ENCODE measurements at places on chromosomes 7 and 10.

DNA sequence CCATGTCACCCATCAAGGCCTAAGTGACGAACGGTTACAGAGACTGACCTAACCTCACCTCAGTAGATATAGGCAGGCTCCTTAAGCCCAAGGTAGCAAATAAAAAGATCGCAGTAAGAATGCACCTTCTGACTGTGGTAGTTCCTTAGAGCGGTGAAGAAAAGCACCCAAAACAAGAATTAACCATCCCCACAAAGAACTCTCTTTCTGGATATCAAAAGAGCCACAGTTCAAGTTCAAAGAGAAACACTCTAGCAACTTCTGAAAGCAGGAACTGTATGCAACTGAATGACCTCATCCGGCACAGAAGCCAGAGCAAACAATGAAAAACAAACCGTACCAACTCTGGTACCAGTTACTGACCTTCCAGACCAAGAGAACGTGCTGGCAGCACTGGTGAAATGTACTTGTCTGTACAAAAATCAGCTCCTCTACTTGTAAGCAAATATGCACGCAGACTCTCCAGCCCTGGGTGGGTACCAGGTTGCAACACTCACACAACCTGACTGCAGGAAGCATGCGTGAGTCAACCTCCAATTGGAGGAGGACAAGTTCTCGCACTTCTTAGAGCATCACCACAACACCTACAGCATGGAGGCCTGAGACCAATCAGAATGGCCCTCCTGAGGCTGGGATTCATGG lies 202.7 kb downstream of the FAM107B start:
- peak; percentile 58 for DNase-seq

DNA sequence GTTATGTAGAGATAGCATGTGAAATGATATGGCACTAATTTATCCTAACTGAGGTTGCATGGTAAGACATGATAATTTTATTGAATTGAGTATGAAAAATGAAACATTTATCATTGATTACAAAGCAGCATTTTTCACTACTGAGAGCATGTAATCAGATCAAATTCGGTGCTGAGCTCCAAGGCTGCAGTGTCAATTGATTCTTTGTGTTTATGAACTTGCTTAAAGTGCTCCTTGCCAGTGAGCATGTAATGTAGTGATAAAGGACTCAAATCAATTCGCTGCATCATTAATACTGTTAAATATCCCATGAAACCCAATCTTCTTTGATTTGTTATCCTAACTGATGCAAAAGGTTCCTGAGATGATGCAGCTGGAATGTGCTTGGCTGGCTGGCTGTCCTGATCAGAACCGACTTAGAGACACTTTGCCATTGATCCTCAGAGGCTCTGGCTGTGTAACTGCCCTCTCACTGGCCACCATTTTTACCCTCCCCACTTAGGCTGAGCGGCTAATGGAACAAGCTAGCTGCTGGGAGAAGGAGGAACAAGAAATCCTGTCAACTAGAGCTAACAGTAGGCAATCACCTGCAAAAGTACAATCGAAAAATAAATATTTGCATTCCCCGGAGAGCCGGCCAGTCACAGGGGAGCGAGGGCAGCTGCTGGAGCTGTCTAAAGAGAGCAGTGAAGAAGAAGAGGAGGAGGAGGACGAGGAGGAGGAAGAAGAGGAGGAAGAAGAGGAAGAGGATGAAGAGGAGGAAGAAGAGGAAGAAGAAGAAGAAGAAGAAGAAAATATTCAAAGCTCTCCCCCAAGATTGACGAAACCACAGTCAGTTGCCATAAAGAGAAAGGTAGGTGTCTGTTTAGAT lies 89.8 kb upstream of the SAMD8 start:
- DNase-seq = no peak

DNA sequence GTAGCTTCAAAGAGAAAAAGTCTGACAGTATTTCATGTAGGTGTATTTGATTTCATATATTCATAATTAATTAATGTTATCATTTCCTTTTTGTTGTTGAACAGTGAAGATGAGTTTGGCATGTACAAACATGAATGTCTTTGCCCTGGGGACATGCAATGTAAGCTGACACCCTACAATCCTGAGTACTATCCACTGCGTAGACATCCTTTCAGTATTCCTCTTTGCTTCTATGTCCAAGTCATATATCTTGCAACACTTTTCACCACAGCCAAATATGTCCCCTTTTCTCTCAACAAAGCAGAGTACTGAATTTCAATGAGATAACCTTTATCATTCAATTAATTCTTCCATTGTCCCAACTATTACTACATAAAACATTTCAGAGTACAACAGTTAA lies 93.6 kb downstream of the GPR37 start:
- DNase-seq = no peak

GRCh38 chr10:120451968-120452367 lies 5.1 kb upstream of the PLPP4 start:
- no peak for DNase-seq

DNA sequence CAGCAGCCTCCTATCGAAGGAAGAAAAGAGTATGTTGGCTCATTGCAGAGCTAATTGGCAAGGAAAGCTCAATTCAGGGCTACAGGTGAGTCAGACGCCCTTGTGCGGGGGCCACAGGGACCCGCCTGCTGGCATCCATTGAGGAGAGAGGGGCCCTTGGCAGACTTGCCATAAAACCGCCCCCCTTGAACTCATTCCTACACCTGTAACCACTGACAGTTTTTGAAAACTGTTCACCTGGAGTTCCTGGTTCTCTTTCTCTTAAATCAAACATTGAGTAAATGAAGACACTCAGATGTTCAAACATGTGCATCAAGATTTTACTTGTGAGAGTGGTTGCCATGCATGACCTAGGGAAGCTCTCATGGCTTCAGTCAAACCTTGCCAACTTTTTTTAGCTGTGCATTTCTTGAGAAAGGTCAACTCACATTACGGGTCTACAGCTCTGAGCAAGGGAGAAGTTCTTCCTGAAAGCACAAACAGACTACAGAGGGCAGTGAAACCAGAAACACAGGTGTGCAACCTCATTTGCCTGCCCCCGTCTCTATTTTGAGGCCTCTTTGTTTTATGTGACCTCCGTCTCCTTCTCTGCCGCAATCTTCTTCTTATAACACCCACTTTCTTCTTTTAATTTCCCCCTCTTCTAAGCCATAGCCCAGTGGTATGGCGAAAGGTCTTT lies 87.8 kb downstream of the TBXAS1 start:
- DNase-seq = peak; percentile 71

- no peak for DNase-seq
Measured at GRCh38 chr10:47303105-47303504, 3.1 kb downstream of the GDF10 start.

DNA sequence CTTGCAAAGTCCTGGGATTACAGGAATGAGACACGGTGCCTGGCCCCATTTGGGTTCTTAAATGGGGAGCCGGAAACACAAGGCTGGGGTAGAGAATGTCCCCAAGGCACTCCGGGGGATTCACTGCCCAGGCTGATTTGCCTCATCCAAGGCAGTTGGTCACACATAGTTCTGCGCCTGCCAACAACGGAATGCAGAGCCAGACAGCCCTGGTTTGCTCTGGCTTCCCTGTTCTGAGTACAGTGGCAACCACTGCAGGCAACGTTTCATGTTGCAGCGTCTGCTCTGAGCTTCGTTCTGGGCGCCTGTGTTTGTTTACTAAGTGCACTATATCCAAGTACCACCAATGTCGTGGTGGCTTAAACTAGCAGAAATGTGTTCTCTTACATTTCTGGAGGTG lies 61.7 kb upstream of the C1QL3 start:
- DNase-seq = no peak

- DNase-seq = no peak
Measured at GRCh38 chr7:130154501-130155317, 50.5 kb downstream of the TMEM209 start.

GRCh38 chr7:121714559-121715303 lies 158.2 kb upstream of the PTPRZ1 start:
- no peak for DNase-seq

DNA sequence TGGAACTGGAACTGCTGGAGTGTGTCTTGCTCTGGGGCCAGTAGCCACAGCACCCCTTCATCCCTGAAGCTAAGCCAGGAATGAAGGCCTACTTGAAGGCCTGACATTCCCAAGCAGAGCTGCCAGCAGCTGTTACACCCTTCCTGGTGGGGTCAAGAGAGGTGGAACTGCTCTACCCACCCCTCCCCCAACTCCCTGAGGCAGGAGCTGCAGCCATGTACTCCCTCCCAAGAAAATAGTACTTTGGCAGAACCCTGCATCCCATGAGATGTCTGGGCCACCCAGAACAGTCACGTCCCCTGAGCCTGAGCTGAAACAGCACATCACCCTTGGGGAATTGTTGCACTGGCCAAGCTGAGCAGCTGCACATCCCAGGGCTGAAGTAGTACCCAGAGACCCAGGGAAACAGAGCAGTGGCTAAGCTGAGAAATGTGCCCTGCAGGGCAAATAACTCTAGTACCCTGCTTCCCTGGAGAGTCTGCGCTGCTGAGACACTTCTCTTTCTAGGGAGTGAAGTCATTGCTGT lies 63.4 kb upstream of the PLA2G12B start:
- no peak for DNase-seq

DNA sequence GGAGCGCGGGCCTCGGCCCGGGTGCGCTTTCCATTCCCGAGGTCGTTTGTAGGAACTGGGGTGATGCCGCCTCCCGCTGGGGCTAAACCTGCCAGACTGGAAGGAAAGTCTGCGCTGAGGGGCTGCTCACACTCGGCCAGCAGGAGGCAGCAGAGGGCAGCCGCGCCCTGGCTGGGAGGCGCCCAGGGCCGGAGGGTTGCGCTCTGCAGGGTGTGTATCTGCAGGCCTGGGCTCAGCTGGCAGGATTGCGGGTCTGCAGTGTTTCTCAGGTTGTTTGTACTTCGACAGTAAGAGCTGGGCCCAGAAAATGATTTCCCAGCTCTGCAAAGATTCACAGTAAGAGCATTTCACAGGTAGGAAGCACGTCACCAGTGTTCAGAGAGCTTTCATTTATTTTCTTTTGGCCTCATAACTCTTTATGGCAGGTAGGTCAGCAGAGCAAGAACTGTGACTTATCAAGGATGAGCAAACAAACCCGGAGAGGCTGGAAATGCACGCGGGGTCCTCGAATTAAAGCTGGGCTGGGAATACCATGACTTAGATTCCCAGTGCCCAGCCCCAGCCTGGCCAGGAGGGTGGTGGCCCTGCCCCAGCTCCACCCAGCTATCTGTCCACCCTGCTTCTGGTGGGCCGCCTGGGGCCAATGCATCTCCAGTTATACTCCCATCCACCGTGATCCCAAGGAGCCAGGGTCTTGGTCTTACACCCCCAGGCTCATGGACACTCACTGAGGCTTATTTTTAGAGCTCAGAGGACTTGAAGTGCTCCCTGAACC lies 15.2 kb upstream of the PPP2R2D start:
- peak; percentile 90 for DNase-seq

- peak; percentile 38 for DNase-seq
Measured at GRCh38 chr7:66627151-66627681, 1.5 kb upstream of the KCTD7 start.

DNA sequence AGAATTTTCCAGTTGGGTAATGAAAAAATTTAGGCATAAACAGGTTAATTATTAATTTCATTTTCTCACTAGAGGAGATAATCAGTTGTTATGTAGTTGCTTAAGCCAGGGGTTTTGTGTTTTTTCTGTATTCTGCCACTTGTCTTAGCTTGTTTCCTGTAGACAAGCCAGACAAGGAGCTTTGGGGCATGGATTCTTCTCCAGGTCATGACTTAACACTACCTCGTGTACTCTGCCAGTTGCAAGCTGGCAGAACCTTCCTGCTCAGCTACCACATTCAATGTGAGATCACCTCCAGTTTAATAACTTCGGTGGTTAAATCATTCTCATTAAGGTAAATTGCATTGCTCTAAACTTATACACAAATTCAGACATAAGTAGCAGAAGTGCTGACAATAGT lies 1.8 kb downstream of the CCM2 start:
- no peak for DNase-seq

- no peak for DNase-seq
Measured at GRCh38 chr10:113473851-113474250, 79.0 kb upstream of the HABP2 start.

- no peak for DNase-seq
Measured at GRCh38 chr7:78499971-78500370, 701.4 kb downstream of the PHTF2 start.

DNA sequence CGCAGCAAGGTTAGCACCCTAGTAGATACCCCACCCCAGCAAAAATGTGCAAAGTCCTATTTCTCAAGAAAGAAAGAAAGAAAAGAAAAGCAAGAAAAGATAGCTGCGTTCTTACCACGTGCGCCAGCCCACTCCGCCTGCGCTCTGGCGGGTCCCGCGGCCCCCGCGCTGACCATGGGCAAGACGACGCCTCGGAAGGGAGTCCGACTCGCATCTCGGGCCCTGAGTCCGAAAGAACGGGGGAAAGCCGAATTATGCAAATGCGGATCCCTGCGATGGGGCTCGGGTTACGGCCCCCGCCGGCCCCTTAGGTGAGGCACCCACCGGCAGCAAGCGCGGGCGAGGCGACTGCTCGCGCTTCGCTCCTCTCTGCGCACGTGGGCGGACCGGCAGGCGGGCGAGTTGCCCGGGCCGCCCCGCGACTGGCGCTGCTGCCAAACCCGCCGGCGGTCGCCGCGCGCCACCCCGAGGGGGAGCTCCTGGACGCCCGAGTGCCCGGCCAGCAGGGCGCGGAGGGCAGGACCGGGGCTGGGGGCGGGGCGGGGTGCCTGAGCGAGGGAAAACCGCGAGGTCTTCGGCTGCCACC lies 2.4 kb upstream of the EGR2 start:
- peak; percentile 75 for DNase-seq

GRCh38 chr7:117008886-117009531 lies 55.7 kb downstream of the ST7 start:
- DNase-seq = no peak

DNA sequence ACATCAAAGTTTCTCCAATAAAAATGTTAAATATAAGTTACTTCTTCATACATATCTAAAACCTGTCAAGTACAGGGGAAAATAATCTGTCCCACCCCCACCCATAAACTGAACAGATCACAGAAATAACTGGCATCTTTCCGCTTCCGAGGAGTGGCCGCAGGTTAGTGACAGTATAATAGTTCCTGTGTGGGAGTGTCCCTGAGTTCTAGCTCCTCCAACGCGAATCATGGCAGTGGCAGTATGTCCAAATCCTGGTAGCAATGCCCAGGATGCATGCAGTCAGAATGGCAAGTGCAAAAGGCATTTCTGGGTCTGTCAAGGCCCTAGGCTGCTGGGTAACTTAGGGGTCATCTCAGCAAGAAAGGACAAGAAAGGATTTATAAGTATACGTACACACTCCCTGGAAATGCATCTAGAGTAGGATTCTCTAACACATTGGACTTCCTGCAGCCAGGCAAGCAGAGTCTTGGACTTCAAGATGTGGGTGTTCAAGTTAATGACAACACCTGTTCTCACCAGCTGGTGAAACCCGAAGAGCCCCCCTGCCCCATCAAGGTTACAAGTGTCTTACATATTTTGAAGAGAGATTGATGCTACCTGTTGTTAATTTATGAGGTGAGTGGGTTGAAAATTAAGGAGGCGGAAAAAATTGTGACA lies 94.4 kb upstream of the COL1A2 start:
- DNase-seq = no peak

- DNase-seq = no peak
Measured at GRCh38 chr10:108097258-108097657, 932.8 kb upstream of the SORCS1 start.

Measured in GM13976 (cell line).